ENCODE measurements at places on chromosomes 3 and 15.

DNA sequence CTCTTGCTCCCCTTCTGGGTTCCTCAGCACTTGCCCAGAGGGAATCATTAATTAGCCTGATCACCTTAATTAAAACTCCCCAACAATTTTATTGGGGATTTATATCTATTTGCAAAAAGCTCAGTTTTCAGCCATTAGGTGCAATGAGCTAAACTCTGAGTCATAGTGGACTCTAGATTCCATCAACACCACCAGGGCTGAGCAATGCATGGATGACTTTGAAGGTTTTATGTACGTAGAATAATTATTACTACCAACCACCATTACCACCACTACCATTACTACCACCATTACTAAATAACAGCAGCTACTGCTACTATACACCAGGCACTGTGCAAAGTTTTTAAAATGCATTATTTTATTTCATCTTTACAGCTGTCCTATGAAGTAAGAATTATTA lies 81.2 kb downstream of the ZNF621 start:
- DNase-seq = no peak

DNA sequence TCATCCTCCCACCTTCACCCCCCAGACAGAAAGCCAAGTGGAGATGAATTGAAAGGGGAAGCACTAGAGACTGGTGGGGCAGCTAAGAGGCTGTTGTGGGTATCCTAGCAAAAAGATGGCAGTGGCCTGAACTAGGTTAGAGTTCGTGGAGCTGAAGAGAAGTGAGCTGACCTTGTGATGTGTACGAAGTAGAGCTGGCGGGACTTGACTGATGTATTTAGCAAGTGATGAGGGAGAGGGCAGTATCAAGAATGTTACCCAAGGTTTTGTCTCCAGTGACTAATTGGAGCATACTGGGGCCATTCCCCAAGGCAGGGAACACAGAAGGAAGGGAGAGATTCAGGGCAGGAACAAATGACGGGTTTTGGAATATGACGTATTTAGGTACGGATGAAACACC lies 50.0 kb upstream of the CP start:
- no peak for DNase-seq

DNA sequence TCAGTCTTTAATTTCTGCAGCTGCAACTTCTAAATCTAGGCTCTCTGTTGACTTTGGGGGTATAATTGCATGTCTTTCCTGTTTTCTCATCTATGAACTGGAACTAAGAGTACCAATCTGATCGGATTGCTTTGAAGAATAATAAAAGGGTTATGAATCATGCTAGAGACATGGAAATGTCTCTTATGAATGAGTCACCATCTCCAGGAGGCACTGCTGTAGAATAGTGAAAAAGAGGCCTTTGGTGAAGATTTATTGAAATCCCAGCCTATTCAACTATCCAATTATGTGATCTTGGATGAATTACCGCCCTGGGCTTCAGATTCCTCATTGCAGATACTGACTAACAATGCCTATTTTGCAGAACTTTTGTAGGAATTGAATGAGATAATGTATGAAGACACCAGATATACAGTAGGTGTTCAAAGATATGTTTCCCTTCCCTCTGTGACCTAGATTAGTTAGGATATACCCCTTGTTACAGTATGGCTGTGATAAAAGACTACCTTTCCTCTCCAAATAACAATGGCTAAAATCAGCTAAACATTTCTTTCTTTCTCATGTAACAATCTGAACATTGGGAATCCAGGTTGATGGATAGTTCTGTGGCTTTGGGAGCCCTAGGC lies 11.5 kb upstream of the CMTM8 start:
- no peak for DNase-seq

DNA sequence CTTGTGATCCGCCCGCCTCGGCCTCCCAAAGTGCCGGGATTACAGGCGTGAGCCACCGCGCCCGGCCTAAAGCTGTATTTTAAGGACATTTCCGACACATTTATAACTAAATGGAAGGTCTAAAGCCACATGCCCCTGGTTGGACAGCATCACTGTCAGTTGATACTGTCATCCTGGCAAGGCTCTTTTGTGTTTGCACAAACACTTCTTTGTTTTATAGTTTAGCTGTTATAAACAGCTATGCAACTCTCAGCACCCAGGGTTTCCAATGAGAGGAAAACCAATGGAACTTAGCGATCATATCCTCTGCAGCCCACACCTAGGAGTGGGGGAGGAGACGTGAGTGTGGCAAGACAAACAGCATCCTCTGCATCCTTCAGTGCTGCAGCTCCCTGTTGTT lies 19.7 kb downstream of the NIPA1 start:
- no peak for DNase-seq

DNA sequence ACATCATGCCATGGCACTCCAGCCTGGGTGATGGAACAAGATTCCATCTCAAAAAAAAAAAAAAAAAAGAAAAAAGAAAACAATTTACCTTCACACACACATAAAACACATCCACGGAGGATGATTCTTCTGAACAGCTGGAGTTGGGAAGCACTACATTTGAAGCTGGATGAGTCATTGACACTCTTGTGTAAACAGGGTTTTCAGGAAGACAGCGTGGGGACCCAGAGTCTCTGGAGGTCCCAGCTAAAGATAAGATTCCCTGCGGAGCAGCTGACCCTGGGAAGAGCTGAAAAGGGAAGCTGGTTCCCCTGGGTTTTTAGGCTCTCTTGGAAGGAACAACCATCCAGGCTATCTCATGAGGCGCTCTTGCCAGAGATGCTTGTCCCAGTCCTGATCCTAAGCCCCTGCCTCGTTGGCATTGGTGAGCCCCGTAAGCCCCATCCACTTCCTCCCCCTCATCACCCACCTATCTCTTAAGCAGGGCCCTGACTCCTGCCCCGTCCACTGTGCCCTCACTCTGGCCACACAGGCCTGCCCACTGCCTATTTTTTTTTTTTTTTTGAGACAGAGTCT lies 32.0 kb upstream of the FURIN start:
- DNase-seq = no peak

- DNase-seq = no peak
Measured at GRCh38 chr3:85081191-85081906, 122.6 kb downstream of the CADM2 start.

- no peak for DNase-seq
Measured at GRCh38 chr15:76339305-76340197, 3.0 kb downstream of the ISL2 start.

DNA sequence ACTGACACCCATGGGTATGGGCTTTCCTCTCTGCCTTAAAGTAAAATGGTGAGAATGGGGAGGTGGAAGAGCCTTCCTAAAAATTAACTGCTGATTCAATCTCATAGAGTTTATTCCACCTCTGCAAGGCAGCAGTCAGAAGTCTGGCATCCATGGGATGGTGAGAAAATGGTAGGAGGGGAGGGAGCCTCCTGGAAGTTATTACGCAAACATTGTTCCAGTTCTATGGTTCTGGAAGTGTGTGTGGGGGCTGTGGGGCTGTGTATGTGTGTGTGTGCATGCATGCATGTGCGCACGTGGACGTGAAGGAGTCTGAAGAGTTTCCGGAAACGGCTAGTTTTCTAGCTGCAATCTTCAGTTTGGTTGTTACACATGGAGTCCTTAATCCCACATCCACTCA lies 177.6 kb downstream of the KCNAB1 start:
- no peak for DNase-seq

DNA sequence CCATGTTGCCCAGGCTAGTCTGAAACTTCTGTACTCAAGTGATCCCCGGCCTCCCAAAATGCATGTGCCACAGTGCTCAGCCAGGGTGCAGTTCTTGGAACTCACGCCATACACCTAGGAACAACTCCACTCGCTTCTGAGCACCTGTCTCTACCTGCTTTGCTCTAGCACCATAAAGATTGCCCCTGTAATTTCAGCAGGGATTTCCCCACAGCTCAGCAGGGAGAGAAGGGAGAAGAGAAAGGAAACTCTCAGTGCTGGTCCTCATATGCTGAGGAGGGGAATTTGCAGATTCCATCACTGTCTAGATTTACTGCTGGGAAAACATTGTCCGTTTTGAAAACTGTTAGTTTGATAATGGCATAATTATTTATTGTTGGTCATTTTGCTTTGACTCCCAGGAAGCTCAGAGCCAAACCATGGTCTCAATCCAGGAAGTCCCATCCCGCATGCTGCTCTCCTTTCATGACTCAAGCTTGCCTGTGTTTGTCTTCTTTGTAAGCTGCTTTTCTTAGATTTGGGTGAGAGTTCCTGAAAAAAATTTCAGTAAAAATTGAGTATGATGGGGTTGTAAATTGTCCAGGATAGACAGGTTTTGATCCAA lies 24.2 kb downstream of the TRIM71 start:
- DNase-seq = no peak

GRCh38 chr3:158347966-158348365 lies 223.0 kb upstream of the MLF1 start:
- no peak for DNase-seq

DNA sequence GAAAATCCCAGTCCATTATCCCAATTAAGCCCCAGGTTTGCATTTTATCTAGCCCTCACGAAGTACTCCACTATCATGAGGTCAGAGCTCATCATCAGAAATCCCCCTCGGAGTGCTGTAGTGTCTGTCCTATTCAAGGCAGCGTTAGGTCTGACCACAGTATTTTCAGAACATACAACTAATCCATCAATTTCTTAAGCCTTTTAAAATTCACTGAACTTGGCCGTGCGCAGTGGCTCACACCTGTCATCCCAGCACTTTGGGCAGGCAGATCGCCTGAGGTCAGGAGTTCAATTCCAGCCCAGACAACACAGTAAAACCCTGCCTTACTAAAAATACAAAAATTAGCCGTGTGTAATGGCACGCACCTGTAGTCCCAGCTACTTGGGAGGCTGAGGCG lies 11.9 kb downstream of the VGLL4 start:
- no peak for DNase-seq

All from NCI-H187 treated with DMSO at 0.1 percent for 48 hours (cell line).